ENCODE measurements at places on chromosomes 2 and 18. TPM values are rescaled to one million over a fixed set of nuclear protein-coding genes. Genes with fewer than 3 reads are reported as not detected.

Gene MC4R
- 0.77 TPM for total RNA-seq

Gene CYTIP
- total RNA-seq, result not detected

Gene TLX2
- total RNA-seq, result not detected

Gene FKBP7
- total RNA-seq, result 30.3 TPM

Gene SNTG2
- total RNA-seq, result not detected

Gene ACADL
- not detected for total RNA-seq

Gene CXCR1
- not detected for total RNA-seq

Gene TMEM198
- 2.8 TPM for total RNA-seq

Gene CCDC138
- 15.6 TPM for total RNA-seq

Gene SCYGR1
- total RNA-seq, result not detected

All from melanocyte of skin (primary cell).